ENCODE measurements at places on chromosomes 4 and X.

DNA sequence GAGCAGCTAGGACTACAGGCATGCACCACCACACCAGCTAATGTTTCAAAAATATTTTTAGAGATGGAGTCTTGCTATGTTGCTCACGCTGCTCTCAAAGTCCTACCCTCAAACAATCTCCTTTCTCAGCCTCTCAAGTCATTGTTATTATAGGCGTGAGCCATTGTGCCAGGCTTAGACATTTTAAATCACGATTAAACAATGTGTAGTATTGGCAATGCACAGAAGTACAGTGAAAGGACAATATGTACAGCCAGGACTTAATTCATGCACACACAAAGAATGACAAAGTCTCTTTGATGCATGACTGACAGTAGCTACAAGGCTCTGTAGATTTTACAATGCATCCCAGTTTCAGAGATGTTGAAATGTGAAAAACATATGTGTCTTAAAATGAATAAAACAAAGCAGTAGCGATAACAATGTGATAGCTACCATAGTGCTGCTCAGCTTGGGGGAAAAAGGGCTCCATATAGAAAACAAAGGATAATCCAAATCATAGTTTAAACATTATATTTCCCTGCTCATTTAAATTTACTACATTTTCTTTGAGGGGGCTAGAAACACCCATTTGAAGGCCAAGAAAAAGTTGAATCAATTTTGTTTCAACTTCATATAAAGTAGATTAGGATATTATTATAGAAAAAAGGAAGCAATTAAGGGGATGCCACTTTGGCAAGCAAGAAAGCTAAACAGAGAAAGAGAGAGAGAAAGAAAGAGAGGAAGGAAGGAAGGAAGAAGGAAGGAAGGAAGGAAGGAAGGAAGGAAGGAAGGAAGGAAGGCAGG is 272.4 kb upstream of the SMIM31 start:
- DNase-seq, result no peak

DNA sequence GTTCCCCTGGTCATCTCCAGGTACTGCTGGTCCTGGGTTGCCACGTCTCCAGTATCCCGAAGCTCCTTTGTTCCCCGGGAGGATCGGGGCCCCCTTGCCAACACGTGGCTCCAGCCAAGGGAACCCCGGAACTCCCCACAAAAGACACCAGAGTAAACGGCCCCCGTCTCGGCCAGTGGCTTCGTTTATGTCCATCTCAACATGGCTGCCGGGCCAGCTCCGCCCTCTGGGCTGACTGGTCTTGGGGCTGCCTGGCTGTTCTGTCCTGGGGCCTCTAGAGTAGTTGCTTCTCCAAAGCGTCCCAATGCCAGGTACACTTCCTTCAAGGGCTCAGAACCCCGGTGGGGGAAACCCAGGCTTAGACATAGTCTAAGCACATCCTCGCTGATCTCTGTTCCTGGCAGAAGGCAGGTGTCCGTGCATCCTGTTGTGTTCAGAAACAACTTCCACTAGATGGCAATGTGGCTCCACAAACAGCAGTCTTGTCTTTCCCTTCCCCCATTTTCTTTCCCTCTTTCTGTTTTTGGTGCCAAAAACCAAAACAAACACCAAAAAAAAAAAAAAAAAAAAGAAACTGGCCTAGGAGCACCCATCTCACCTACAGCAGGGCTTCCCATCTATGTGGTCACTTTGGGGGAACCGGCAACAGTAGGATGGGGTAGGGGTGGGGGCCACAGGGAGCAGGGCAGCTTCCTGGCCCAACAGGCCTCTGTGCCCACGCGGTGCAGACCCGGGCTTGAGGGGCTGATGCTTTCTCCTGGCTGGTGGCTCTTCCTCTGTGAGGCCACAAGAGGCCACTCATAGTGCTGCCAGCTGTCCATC is 35.3 kb downstream of the NBDY start:
- peak; percentile 37 for DNase-seq

- DNase-seq, result no peak
These were observed 33.8 kb upstream of the NPY2R start for GRCh38 chr4:155174668-155175067.

DNA sequence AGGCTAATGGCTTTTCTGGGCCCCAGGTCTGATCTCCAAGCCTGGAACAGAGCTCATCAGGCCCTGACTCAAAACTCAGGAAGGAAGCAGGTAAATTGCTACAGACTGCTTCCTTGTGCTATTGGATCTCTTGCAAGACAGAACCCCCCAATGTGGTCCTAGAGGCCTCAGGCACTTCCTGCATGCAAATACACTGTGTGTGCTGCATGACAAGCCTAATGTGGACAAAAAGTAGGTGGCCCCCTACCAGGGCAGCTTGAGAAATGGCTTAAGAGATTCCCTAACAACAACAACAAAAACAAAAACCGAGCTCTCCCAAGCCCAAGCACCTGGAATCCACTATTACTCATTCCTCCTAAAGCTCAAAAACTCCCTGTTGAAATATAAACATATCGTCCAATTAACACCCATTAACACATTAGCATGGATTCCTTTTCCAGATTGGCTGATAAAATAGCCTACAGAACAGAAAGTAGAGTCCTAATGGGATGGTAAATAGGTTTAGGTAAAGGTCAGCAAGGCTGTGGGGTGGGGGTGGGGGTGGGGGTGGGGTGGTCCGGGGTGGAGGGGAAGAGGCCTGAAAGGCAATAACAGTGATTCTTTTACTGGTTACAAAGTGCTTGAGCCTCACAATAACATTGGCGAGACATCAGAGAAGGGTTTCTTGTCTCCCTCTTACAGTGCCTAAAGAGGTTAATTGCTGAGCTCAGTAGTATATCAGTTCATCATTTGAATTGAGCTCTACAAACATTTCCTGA is 24.1 kb upstream of the FGF16 start:
- DNase-seq, result no peak

DNA sequence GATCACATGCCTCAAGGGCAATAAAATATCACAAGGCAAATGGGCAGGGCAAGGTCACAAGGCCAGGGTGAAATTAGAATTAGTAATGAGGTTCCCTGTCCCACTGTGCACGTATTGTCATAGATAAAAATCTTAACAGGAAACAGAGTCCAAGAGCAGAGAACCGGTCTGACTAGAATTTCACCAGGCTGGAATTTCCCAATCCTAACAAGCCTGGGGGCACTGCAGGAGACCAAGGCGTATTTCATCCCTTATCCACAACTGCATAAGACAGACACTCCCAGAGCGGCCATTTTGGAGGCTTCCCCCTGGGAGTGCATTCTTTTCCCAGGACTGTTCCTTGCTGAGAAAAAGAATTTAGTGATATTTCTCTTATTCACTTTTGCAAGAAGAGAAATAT is 25.9 kb upstream of the PRDM5 start:
- no peak for DNase-seq
